ENCODE measurements at places on chromosomes 7 and 10.

- peak; percentile 29 for DNase-seq
Measured at GRCh38 chr10:99461230-99461629, 30.8 kb upstream of the GOT1 start.

- DNase-seq, result no peak
Measured at GRCh38 chr7:93992421-93993110, 11.6 kb downstream of the BET1 start.

DNA sequence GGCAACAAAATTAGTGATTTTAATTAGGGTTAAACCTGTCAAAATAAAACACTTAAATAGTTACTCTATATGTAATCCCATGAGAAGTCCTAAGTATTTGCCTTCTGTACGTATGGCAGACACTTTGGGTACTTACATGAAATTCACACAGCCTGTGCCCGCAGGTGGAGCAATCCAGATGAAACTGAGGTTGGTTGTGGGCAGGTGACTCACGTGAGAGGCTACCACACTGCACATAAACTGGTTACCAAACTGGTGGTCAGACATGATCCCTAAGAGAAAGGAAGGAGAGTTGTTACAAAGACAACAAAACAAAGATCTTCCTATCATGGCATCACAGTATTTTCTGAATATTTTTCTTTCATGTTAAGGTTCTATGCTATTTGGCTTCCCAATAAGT is 156.1 kb downstream of the RELN start:
- DNase-seq, result no peak

DNA sequence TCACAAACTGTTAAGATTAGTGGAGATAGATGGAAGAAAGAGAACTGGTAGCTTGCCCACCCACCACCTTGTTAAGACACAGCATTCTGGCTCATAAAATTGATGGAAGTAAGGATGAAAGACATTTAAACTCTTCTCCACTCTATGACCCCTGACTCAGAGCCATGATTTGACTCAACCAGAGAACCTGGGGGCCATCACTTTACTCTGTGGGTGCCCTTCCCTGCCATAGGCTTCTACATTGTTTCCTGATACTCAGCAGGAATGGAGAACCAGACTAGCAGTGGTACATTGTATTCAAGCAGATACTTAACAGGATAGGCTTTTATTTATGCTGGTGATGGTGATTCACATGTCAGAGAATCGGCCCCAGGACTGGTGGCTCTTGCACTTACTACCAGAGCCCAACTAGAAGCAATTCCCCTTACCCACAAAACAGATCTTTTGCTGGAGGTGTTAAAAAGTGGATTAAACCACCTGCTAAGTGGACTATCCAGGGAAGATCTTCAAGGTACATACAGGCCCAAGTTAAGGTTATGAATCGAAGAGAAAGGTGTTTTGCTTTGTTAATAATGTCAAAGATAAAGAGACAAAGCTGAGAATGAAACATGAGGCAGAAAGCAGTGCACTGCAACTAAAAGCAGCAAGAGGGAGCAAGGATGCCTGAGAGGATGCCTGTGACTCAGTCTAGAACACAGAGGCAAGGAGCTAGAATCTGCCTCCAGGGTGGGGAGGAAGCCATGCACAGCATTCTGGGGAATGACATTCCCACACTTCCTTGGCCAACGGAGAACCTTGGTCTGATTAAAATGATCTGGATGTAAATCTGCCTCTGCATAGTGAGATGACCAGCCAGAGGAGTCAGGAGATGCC is 36.0 kb upstream of the GLI3 start:
- DNase-seq, result no peak

- DNase-seq, result no peak
Measured at GRCh38 chr7:107668296-107668695, 7.7 kb downstream of the SLC26A4 start.

GRCh38 chr10:110892602-110893288 is 21.0 kb downstream of the PDCD4 start:
- no peak for DNase-seq

DNA sequence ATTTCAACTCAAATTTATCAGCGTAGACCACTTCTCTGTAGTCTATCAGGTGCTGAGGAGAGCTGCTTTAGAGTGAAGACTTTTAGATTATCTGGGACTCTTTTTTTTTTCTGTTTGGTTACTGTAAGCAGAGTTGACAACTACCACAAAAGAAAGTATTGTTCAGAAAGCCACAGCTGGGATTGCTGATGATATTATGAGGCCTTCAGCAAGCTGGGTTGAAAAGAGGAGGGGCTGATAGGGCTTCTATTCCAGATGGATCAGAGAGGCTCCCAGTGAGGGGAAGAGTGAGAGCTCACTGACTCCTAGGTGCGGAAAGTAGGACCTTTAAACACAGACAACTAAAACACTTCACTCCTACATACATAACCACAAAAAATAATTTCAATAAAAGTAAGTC is 188.5 kb upstream of the FERD3L start:
- no peak for DNase-seq

- no peak for DNase-seq
Measured at GRCh38 chr7:157682064-157682945, 345.5 kb downstream of the DNAJB6 start.

- DNase-seq, result no peak
Measured at GRCh38 chr10:22657566-22658225, 56.7 kb downstream of the PIP4K2A start.

GRCh38 chr10:78745441-78745840 is 323.3 kb upstream of the ZMIZ1 start:
- DNase-seq, result no peak

GRCh38 chr10:78931321-78932053 is 137.3 kb upstream of the ZMIZ1 start:
- no peak for DNase-seq

DNA sequence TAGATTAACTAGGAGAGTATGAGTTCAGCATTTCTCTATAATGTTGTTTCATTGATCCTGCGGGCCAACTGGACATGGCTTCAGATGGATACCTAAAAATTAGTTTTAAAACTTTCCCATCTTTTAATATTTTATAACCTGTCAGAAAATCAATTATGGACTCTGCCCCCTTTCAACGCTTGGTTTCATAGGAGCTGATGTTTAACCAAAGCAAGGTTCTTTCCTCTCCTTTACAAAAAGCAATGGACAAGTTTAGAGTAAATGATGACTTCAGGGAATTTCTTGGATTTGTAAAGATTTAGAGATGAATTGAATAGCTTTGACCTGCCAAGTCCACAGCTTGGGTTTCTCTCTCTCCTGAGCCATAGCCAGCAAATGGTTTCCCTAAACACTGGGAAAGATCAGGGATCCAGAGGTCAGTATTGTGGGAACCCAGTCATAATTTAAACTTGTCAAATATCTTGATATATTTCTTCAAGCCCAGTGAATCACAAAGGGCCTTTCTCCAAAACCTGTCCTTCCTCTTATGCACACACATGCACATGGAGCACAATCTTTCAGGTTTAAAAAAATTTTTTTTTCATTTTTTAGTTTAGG is 177.1 kb downstream of the EVX1 start:
- DNase-seq, result no peak

DNA sequence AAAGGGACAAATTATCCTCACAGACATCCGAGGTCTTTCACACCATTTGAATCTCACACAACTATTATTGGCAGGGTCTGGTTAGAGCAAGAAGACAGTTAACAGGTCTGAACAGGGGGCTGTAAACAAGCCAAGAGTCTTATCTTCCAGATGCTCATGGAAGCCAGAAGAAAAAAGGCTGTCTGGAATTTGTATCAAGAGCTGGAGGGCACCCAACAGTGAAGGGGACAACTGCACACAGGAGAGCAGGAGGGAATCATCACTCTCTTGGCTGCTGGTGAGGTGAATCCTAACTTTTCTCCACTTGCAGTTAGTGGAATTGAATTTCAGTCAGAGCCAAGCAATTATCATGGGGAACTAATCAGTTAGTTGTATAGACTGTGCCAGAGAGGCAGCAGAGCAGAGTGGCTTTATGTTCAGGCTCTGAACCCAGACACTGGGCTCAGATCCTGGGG is 880.2 kb upstream of the AUTS2 start:
- DNase-seq, result no peak

DNA sequence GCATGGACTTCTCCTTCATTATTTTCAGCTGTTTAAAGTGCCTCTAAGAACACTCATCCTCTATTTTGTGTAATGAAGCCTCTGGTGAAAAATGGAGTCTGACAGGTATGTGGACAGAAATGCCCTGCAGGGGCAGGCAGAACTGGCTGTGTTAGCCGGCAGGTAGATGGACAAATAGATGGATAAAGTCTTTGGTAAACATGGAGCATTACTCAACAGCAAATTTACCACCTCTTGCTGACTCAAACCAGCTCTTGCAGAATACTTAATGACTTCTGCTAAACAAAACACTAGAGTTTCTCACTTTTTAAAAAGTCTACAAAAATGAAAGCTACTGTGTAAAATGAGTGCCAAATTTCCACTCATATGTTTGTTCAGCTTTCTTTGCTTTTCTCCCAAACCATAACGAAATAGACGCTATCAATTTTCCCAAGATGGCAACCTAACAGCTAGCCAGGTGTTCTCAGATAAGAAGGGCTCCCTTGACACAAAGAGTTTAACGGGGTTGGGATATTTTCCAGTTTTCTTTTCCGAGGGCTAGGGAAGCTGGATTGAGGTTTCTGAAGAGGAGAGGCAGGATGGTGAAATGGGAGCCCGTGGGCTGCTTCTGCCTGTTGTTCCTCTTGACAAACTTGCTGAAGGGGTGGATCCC is 71.9 kb upstream of the HABP2 start:
- no peak for DNase-seq

DNA sequence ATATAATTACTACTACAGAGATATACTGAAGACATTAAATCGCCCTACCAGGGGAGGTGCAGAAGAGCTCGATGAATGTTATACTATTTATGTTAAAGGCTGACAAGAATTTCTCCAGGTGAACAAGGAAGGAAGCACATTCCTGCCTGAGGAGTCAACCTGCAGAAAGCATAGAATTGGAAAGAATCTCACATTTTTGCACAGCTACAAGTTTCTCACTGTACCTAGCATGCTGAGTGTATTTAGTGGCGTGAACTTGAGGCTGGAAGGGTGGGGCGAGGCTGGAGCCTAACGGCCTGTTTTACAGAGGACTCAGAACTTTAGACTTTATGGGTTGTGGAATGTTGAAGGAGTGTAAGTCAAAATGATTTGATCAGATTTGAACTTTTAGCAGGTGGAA is 373.6 kb upstream of the LRGUK start:
- no peak for DNase-seq

GRCh38 chr7:44307301-44307900 is 18.0 kb downstream of the CAMK2B start:
- DNase-seq, result peak; percentile 15

DNA sequence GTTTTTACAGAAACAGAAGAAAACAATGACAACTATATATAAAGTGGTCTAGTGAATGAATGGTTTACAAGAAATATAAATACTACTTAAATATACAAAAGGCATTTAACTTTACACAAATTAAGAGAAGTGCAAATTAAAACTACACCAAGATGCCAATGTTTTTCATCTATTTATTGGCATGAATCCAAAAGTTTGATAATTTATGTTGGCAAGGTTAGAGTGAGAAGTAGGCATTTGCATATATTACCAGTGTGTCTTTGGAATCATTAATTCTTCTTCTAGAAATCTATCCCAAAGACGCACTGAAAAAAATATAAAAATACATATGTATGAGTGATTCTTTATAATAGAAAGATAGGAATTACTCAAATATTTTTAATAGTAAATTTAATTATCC is 457.4 kb downstream of the MDFIC start:
- no peak for DNase-seq

- DNase-seq, result no peak
Measured at GRCh38 chr10:132912713-132913558, 29.4 kb downstream of the CFAP46 start.

DNA sequence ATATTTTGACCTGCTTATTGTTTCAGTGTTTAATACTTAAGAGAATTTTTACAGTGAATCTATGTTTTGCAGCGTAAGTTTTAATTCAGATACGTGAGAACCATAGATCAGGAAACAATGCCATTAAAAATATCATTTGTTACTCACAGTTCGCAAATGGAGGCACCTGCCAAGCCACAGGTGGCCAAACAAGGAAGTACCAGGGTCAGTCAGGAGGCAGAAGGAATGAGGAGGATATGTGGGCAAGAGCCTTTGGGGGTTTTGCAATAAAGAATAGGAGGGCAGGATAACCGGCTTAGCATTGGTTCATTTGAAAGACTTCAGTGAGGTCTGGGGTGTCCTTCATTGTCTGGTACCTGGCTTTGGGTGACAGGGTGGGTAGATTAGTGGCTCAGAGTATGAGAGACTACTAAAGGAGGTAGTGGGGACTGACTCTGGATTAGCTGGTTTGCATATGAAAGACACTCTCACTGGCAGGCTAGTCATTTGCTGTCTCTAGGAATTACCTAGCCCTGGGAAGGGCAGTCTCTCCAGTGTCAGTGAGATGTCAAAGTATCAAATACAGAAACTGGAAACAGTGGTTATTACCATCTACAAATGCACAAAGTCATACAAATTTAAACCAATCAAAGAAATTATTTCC is 132.2 kb upstream of the CAV2 start:
- no peak for DNase-seq

DNA sequence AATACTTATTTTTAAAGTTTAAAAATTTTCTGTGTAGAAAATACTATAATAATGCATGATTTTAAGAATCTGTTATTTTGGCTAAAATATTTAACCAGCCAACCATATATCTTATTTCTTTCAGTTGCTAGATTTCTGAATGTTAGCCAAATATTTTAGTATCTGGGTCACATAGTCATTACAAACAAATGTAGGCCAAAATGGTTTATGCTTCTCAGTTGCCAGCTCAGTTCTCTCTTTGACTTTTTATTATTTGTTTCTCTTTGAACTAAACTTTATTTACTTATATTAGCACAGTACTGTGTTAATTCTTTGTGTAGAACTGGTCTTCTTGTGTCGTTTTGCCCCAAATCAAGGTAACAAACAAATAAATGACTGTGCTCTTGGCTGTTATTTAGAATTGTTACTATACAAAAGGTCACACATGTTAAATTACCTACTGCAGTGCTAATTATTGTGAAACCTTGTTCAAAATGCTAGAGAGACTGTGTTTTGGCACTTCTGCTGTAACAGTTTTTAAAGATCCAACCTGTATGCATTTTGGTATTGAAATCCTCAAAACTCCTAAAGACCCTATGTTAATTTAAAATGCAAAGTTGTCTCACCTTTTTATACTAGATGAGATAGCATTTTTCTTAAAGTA is 39.8 kb downstream of the ZEB1 start:
- no peak for DNase-seq

DNA sequence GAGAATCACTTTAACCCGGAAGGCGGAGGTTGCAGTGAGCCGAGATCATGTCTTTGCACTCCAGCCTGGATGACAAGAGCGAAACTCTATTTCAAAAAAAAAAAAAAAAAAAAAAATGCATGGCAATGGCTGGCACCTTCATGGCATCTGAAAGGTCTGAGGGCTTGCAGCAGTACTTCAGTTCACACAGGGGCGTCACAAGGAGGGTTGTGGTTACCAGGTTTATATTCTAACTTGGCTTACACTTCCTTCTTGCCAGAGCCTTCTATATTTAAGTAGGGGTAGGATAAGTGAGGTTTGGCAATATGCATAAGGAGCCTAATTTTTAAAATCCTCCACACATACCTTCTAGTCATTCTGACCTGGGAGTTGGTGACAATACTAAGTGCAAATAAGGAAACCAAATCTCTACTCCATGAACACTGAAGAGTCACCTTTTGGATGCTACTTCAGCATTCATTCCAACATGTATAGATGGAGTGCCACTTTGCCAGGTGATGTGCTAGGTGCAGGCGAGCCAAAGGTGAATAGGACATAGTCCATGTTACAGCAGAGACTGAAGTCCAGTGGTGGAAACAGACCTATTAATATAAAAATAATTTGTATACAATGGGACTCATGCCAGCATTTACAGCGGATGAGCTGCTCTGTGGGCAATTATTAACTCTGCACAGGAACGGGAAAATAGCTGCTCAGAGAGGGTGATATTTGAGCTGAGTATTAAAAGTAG is 57.8 kb upstream of the PDCD4 start:
- no peak for DNase-seq

- no peak for DNase-seq
Measured at GRCh38 chr10:10727812-10728211, 289.9 kb upstream of the CELF2 start.

All from erythroblast (primary cell).